ENCODE measurements at places on chromosomes 5 and 9. TPM values are rescaled to one million over a fixed set of nuclear protein-coding genes. Genes with fewer than 3 reads are reported as not detected.

GRCh38 chr5:116281309-116281708, 196.5 kb downstream of the COMMD10 start:
- no peak for DNase-seq

GRCh38 chr9:21095561-21095960, 17.8 kb upstream of the IFNB1 start:
- DNase-seq, result no peak

GRCh38 chr9:134989206-134990065, 71.7 kb upstream of the FCN1 start:
- no peak for DNase-seq

GRCh38 chr9:131698618-131698985, 41.3 kb downstream of the RAPGEF1 start:
- DNase-seq, result peak; percentile 83

The IFNA13 gene
- total RNA-seq, result not detected

The GRM6 gene
- total RNA-seq, result not detected

- no peak for DNase-seq
Observed at GRCh38 chr5:150626853-150627276, 13.6 kb upstream of the SYNPO start.

The SYK gene
- total RNA-seq, result not detected

- no peak for DNase-seq
Observed at GRCh38 chr9:88628811-88629210, 93.8 kb downstream of the NXNL2 start.

All from myocyte (in vitro differentiated cells).